Endodermal cell (in vitro differentiated cells): ENCODE measurements at places on chromosomes 12 and 14. TPM values are rescaled to one million over a fixed set of nuclear protein-coding genes. Genes with fewer than 3 reads are reported as not detected.

The JPH4 gene
- total RNA-seq = 0.18 and 0.47 TPM in 2 replicates

DNA sequence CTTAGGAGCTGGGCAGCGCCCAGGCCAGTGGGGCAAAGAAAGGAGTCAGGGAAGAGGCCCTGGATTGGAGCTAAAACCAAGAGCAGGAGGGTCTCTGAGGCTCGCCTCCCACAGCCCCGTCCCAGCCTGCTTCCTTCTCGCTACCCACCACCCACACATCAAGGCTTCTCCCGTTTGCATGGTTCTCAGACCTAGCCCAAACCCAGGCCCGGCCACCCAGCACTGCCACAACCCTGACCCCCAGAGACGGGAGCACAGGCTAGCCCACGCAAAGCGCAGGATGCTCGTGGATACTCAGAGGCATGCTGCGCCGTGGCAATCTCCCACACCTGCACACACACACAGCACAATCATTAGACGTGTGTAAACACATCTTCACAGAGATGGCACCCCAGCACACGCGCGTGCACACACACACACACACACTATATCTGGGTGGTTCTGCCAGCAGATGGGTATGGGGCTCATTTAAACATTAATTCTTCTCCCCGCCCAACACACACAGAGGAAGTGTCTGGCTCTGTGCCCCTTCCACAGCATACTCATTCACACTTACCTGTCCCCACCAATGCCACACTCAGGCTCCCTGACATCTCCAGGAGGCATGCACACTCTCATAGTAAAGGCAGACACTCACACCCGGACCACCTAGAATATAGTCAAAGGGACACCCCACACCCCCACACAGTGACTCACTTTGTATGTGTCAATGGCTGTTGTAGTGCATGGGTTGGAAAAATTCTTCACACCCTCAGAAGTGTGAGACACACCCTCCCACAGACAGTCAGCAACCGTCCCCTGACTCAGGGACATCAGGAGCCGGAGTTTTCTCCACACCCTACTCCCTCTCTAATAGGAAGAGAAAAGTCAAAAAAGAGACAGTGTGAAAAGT is 1.1 kb downstream of the CARMIL3 start:
- DNase-seq = peak; percentile 21

DNA sequence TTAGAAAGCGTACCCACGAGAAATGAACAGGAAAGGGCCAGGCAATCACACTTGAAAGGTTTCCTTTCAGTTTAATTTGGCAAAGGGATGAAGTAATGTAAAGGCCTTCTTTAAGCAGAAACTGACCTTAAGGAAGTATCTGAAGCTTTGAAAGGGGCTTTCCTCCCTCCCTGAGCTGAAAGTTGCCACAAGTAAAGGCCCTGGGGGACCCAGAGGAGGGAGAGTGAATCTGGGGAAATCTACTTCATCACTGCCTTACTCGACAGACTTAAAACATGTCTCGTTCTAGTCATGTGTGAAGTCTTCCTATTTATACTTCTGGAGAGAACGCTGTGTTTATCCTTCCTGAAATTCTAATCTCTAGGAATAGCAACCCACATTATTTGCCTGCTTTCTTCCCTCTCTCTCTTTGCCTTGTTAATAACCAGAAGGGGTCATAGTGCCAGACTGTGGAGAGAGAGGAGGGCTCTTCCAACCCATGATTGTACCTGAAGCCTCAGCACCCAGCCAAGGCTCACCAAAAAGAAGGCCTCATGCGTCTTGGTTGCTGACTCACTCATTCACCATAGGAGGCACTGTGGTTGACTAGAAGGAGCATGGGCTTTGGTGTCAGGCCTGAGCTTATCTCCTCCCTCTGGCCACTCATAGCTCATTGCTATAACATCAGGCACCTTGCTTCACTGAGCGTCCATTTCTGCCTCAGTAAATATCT is 10.2 kb upstream of the GPX2 start:
- DNase-seq = peak; percentile 73

GRCh38 chr14:22039938-22040780 is 366.5 kb upstream of the OR4E1 start:
- no peak for DNase-seq

DNA sequence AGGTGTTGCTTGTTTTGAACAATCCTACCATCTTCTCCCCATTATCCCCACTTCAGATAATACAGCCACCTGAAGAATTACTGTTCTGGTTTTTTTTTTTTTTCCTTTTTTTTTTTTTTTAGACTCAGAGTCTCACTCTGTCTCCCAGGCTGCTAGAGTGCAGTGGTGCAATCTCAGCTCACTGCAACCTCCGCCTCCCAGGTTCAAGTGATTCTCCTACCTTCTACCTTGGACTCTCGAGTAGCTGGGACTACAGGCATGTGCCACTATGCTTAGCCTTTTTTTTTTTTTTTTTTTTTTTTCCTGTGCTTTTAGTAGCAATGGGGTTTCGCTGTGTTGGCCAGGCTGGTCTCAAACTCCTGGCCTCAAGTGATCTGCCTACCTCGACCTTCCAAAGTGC is 179.4 kb upstream of the ABCD2 start:
- DNase-seq = no peak

The SAMD15 gene
- 5.5 and 5.7 TPM in 2 replicates for total RNA-seq

- peak; percentile 93 for DNase-seq
These were observed 29.7 kb downstream of the ZFP36L1 start for GRCh38 chr14:68762953-68763764.

The RERG gene
- 0.42 to 0.69 TPM in 2 of 3 replicates, not detected in the other for total RNA-seq

DNA sequence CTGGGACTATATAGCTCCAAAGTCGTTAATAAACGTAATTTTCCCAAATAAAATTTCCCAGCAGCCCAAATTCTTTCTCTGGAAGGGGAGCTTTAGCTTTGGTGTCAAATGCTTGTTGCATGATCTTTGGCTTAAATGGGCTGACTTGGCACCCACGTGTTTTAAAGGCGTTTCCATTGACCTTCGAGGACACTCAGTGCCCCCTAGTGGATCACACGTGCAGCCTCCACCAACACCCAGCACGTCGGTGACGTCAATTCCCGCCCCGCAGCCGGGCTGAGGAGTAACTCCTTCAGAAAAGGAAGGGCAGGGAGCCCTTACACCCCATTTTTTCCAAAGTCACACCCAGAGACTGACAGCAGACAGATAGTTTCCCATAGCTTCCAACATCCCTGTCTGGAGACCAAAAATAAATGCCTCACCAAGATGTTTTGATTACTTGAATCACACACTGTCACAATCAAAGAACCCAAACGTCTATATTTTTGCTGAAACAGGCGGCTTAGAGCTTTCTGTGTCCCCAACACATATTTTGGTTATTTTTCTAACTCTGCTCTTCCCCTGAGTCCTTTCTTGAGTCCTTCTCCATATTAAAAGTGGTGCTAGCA is 707.9 kb downstream of the AACS start:
- peak; percentile 91 for DNase-seq

The MMP19 gene
- total RNA-seq = 2.1 TPM in 2 replicates

DNA sequence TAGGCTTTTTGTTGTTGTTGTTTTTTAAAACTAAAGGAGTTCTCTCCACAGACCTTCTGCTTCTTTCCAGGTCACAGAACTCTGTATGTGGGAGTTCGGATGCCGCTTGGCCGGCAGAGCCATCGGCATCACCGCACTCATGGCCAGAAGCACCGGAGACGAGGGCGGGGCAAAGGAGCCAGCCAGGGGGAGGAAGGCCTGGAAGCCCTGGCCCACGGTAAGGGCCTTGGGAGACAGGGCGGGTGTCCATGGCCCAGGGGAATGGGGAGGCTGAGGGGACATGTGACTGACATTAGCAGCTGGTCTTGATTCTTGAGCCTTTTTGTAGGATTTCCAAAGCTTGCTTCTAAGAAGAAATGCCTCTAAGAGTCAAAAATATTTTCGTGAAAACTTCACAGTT is 26.2 kb downstream of the SLC4A8 start:
- peak; percentile 65 for DNase-seq
